Mesendoderm (in vitro differentiated cells): ENCODE measurements at places on chromosomes 7 and 10.

- DNase-seq = no peak
These were observed 106.1 kb downstream of the TNS3 start for GRCh38 chr7:47475880-47476227.

DNA sequence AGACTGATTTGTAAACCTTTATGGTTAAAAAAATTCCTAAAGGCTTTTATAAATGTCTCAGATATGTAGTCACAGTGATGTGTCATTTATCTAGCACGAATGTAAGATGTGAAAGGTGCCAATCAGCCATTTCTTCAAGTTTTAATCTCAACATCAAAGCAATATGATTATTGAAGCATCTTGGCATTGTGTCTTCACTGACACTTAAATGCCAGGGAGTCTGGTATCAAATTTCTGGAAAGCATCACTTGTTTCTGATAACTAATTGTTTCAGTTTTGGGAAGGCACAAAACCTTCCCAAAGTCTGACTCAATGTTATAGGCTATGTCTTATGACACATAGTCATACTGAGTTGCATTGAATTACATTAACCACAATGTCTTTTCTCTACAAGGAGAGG lies 492.0 kb upstream of the CNTNAP2 start:
- DNase-seq = no peak

DNA sequence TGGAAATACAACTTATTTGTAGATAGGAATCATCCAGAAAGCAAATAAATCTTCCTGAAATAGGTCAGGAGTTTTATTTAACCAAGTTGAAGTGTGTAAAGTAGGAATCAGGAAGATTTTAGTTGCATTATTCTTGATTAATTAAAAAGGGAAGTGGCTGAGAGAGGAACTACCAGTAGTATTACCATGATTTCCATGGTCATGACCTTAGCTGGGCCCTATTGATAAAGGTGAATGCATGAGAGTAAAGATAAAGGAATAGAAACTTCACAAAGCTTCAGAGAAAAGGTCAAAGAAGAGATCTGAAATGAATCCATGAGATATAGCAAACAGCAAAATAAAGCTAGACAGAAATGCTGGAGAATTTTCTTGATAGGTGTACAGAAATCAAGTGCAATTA lies 46.2 kb upstream of the DLX6 start:
- no peak for DNase-seq

DNA sequence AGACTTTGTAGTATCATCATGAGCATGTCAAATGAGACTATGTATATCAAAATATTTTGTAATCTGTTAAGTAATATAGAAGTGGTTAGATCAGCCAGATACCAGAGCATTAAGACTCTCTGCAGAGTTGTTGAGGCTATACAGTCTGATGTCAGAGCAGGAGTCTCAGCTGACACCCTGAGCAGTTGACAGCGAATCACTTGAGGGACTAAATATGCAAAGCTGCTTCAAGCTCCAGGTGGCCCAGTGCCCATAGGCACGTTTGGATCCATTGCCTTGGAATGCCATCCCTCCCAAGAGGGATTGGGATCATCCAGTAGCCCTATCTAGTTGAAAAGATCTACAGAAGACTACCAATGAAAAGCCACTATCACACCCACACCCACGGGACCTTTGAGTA lies 210.2 kb downstream of the TAX1BP1 start:
- DNase-seq = peak; percentile 19

GRCh38 chr10:69007260-69007659 lies 18.7 kb downstream of the KIFBP start:
- DNase-seq = no peak

- peak; percentile 39 for DNase-seq
These were observed 576 bp upstream of the CSGALNACT2 start for GRCh38 chr10:43137717-43138020.

DNA sequence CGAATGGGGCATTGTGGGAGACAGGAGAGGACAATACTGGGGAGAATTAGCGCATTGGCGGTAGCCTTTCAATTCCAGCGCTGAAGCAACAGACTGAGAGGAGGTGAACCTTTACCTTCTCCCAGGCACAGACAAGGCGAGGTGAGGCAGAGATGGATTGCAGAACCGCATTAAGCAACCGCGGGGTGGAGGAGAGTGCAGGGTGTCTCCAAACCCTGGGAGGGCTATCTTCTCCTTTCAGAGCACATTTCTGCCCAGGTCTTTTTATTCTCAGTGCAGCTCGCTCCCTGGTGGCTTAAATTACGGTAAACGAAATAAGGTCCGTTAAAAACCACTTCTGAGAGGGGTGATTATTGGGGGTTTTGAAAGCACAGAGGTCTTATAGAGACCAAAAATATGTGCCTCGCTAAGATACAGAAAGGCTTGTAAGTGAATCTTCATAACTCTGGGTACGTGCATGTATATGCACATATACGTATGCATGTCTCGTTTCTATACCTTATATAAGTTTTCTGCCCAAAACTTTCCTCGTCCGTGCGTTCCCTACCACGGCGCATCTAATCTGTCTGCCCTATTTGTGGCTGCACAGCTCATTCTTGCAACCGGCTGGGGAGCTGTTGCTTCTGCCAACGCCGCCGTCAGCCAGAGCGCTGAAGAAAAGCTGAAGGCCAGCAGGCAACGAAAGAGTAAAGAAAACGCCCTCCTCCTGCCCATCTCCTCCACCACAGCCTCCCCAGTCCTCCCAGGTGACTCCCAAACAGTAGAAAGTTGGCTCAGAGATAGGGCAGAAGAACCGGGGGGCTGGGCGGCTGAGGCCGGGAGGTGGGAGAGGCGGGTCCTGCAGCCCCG lies 895 bp upstream of the ZNF804B start:
- DNase-seq = peak; percentile 67

DNA sequence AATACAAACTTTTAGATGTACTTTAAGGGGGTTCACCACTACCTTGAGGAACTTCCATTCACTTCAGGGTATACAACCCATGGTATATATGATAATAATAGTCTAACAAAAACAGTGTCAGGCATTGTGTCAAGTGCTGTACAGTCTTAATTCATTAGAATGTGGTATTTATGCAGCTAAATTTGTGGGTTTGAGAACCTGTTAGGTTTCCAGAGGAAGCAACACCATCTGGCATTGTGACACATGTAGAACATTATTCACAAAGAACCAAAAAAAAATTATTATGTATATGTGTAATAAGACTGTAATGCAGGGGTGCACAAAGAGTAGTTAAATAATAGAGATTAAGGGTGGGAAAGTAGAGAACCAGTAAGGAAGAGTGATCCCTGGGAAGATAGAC lies 26.3 kb downstream of the TMEM60 start:
- no peak for DNase-seq

DNA sequence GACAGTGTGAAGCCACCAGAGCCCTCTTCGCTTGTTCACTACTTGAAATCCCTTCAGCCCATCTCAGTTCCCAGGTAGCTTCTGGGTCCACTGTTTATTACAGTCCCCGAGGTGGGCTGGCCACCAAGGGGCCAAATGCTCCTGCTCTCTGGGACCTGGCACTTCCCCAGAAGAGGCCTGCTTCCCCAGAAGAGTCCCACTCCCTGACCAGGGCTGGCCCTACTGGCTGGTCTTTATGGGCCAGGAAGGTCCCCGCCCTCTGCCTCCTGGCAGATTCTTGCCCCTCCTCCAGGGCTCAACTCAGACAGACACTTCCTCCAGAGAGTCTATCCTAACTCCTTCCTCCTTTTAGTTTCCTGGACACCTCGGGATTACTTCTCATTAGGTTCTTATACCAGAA lies 70.7 kb upstream of the LRRC18 start:
- DNase-seq = no peak

DNA sequence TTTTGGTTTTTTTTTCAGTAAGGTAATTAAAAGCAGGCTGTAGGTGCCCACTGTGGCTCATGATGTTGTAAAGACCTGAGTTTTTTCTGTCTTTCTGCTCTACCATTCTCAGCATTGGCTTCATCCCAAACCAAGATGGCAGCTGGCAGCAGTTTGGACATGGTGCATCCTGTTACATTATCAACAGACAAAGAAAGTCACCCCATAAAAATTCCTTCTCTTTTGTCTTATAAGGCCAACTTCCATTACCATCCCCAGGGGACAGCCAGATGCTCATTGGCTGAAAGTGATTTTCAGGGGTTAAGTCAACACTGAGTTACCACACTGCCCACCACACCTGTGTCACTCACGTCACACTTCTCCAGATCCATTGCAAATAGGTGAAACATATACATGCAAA lies 558.4 kb downstream of the SDK1 start:
- no peak for DNase-seq

DNA sequence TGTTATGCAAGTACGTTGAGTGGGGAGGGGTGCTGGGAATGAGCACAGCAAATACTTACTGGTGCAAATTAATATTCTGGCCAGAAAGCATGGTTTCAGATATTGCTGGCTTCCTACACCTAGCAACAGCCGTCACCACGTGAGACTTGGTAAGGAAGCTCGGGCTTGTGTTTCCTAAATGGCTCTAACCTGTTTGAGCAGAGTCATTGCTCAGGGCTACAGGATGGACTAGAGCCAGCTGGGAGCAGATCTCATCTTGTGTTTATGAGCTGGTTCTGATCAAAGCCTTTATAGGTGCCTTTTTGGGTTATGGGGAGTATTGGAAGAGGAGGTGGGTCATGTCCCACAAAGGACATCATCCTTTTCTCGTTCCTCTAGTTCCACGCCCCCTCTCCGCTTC lies 200.3 kb downstream of the BUB3 start:
- no peak for DNase-seq

- DNase-seq = peak; percentile 37
These were observed 306.7 kb downstream of the CRPPA start for GRCh38 chr7:16114633-16115032.

GRCh38 chr7:120363414-120363813 lies 90.4 kb downstream of the KCND2 start:
- no peak for DNase-seq

- no peak for DNase-seq
These were observed 297.5 kb downstream of the FGFR2 start for GRCh38 chr10:121300723-121301122.

DNA sequence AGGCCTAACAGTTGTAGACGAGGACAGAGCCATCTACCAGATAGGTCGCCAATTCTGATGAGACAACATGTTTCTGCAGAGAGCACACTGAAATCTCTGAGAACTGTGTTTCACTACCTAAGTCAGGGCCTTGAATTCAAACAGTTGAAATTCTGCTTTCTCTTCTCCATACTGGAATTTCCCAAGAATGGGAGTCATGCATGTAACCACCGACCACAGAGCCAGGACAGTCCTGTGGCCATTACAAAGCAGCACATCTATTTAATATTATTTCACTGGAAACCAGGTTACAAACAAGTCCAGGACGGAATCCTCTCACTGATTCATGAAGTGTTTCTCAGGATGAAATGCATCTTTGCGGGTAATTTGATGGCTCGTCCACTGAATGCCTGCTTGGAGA lies 62.0 kb upstream of the ST8SIA6 start:
- no peak for DNase-seq

GRCh38 chr7:1974290-1975101 lies 258.2 kb downstream of the MAD1L1 start:
- DNase-seq = no peak

DNA sequence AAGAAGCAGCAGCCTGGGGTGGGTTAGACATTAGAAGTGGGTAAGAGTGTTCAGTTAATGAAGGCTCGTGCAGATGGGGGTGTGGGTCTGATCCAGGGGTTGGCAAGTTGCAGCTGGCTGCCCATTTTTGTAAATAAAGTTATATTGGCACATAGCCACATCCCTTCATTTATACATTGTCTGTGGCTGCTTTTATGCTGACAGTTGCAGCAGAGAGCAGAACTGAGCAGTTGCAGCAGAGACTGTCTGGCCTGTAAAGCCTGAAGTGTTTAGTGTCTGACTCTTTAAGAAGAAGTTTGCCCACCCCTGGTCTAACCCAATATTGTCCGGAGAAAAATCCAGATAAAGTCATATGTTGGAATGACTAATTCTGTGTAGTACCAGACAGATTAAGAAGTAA lies 38.1 kb downstream of the GLRX3 start:
- DNase-seq = no peak

- DNase-seq = no peak
These were observed 30.8 kb upstream of the NKX6-2 start for GRCh38 chr10:132816718-132817117.

- no peak for DNase-seq
These were observed 253.7 kb upstream of the PFKP start for GRCh38 chr10:2813693-2814092.

GRCh38 chr7:36599645-36600313 lies 124.5 kb downstream of the AOAH start:
- no peak for DNase-seq

GRCh38 chr7:136086712-136087111 lies 109.6 kb upstream of the MTPN start:
- peak; percentile 100 for DNase-seq

- DNase-seq = no peak
These were observed 36.7 kb upstream of the PRKAR1B start for GRCh38 chr7:763762-764161.

DNA sequence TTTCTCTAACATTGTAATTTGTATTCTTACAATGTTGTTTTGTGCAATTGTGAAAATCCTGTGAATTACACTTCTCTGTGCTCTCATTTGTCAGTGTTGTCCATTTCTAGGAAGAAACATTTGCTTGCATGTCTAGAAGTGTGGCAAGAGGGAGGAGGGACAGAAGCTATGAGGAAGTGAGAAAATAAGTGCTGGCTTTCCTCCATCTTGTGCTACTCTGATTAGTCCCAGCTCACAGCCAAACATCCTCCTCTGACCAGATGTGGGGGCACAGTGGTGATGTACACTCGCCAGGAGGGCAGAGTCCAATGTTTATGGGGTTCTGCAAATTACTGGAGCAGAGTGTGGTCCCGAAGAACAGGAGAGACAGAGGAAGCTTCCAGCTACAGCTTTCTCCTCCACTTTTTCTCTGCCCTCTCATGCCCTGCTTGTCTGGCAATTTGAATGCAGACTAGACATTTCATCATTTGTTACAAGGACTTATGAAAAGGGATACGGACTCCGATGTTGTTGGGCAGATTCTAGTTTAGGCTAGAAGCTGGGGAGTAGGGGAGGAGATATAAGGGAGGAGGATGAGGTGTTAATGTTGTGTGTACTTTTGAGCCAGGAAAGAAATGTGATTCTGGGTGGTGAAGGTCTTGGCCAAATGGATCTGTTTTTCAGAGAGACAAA lies 131.0 kb upstream of the C1GALT1 start:
- DNase-seq = no peak

DNA sequence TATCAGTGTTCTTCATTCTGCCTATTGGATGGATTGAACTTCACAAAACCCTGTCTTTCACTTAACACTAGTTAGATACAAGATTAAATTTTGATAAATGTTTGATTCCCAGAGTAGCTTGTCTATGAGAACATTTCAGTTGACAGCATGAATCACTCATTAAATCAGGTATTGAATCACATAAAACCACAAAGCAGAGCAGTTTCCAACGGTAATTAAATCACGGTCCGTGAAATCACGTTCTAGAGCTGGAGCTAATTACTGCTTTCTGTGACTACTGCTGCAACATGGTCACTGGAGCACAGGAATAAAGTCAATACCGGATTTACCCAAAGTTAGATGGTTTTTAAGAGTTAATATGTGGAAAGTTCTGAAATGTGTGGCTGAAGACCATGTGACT lies 257.8 kb upstream of the PCDH15 start:
- DNase-seq = no peak

GRCh38 chr7:140209866-140210609 lies 33.3 kb upstream of the KDM7A start:
- no peak for DNase-seq

- DNase-seq = peak; percentile 6
These were observed 120.2 kb upstream of the RAB18 start for GRCh38 chr10:27383595-27384542.
